Heart left ventricle (tissue), 16 donors: ENCODE measurements at places on chromosomes 6 and 20. TPM values are rescaled to one million over a fixed set of nuclear protein-coding genes. Genes with fewer than 3 reads are reported as not detected.

- no peak for DNase-seq
- peaks cover 11% of the 10 kb centered on the region for H3K4me1 ChIP-seq
- H3K27ac ChIP-seq = no peak overlapping the region
- no peak overlapping the region for H3K4me3 ChIP-seq
- no peaks in the 10 kb centered on the region for H3K36me3 ChIP-seq
These were observed 3.7 kb upstream of the RAET1E start for GRCh38 chr6:149901444-149902140.

GRCh38 chr6:108250240-108250866 is 10.5 kb downstream of the SNX3 start:
- DNase-seq = no peak
- H3K27me3 ChIP-seq = no peaks in the 10 kb centered on the region
- peaks cover 12% of the 10 kb centered on the region for H3K36me3 ChIP-seq
- no peak overlapping the region for H3K27ac ChIP-seq
- peaks cover 37% of the 10 kb centered on the region for H3K4me1 ChIP-seq

DNA sequence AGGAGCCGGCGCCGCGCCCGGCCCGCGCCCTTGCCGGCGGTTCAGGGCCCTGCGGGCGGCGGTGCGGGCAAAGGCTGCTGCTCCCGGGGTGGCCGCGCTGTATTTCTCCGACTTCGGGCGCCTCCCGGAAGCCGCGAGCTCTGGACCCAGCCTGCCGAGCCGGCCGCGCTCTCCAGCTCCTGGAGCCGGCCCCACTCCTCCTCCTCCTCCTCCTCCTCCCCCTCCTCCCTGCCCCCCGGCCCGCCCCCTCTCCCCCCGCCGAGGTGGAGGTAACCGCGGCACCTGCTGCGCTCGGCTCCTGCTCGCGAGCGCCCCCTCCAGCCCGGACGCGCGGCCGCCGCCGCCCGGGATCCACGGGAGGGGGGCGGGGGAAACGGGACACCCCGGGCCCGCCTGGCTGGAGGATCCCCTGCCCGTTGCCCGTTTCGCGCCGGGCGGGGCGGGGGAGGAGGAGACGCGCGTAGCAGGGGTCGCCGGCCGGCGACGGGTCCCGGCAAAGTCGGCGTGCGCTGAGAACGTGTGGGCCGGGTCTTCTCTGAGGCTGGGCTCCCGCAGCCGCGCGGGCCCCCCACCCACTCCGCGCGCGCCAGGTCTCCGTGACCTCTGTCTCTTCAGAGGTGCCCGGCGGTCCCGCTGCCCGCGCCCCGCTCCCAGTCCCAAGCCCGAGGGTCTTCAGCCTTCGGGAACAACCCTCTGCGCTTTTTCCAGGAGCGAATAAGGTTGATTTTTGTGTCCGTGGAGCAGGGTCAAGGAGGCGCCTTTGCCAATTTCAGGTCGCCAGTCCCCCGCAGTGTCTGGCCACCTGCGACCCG is at the start of gene SLC22A23:
Gene SLC22A23 (minus strand): TSS at position 153 of the 812 bp plus-strand sequence. CDS start 491 bp downstream, outside the sequence.
- H3K27me3 ChIP-seq = peaks cover 60% of the 10 kb centered on the region
- no peaks in the 10 kb centered on the region for H3K36me3 ChIP-seq
- peak within 1 kb of the TSS; percentile 63 for H3K4me3 ChIP-seq
- peak; percentile 76 for DNase-seq

CALHM5 gene
- total RNA-seq = 3.0 TPM

DNA sequence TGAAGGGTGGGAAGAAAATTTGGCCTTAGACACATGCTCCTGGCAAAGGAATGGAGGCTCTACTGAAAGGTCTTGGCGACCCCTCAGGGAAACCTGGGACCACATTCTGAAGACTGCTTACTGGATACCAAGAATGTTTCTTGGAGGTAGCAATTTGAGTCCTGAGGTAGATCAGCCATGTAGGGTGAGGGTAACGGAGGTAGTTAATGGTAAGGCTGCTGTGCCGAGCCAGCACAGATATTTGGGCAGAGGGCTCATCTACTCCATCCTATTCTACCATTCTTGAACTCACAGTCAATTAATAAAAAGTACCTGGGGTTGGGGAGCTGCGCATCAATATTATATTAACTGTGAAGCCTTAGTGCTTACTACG is 401 bp upstream of the PHF3 start:
- H3K27ac ChIP-seq = peak overlapping the region; percentile 89
- no peaks in the 10 kb centered on the region for H3K36me3 ChIP-seq
- peak overlapping the region; percentile 95 for H3K4me3 ChIP-seq
- DNase-seq = no peak

GRCh38 chr6:14818422-14818884 is 427.4 kb upstream of the JARID2 start:
- no peaks in the 10 kb centered on the region for H3K27me3 ChIP-seq
- no peak overlapping the region for H3K4me3 ChIP-seq
- H3K36me3 ChIP-seq = no peaks in the 10 kb centered on the region
- H3K4me1 ChIP-seq = no peaks in the 10 kb centered on the region
- DNase-seq = peak; percentile 35

DNA sequence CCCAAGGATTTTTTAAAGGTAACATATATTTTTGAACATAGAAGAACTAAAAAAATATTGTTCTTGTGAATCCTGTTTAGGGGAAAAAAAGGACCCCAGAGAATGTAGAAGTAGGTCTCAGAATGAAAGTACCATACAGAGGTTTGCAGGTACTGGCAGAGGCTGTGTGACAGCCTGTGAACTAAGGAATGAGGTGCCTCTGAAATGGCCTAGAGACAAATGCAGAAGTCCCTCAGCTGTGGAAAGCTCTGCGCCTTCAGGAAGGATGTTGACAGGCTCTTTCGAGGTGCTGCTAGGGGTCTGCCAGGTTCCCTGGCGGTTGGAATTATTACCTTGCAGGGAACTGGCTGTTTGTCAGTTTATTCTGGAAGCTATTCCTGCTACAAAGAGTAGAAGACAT is 8.6 kb upstream of the TUBB2B start:
- peaks cover 17% of the 10 kb centered on the region for H3K27me3 ChIP-seq
- peaks cover 4% of the 10 kb centered on the region for H3K4me1 ChIP-seq
- DNase-seq = no peak
- H3K27ac ChIP-seq = no peak overlapping the region

GRCh38 chr6:170221753-170222400 is 69.0 kb downstream of the DLL1 start:
- H3K27me3 ChIP-seq = no peaks in the 10 kb centered on the region
- peaks cover 8% of the 10 kb centered on the region for H3K4me1 ChIP-seq
- H3K4me3 ChIP-seq = no peak overlapping the region
- H3K27ac ChIP-seq = no peak overlapping the region
- peak; percentile 23 for DNase-seq

DNA sequence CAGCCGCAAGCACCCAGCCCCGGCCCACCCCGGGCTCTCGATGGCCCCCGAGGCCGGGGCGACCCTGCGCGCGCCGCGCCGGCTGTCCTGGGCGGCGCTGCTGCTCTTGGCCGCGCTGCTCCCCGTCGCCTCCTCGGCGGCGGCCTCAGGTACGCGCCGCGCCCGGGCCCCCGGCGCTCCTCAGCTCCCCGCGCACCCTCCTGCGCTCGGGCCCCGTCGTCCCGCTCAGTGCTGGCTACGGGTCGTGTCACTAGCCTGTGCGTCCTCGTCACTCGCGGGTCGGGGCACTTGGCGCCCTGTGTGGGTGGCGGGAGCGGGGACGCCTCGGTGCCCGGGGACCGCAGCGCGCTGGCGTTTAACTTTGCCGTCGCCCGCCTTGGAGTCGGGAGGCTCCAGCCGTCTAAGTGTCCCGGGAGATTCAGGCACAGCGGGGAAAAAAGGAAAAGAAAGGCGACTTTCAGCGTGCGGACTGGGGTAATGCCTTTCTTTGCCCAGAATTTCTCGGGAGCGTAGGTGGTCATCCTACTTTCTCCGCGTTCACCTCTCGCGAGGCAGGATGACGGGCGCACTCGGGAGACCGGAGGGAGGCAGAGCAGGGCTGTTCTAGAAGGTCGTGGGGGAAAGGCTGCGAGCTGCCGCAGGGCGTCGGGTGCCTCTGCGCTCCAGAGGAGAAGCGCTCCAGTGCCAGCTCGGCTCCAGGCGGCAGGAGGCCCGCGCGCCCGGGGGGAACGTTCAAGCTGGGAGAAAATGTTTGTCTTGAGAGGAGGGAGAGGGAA is 545 bp downstream of the FNDC1 start:
- no peak for DNase-seq
- peaks cover 6% of the 10 kb centered on the region for H3K4me1 ChIP-seq
- peaks cover 12% of the 10 kb centered on the region for H3K27me3 ChIP-seq
- H3K27ac ChIP-seq = peak overlapping the region; percentile 24
- peak overlapping the region; percentile 57 for H3K4me3 ChIP-seq

DNA sequence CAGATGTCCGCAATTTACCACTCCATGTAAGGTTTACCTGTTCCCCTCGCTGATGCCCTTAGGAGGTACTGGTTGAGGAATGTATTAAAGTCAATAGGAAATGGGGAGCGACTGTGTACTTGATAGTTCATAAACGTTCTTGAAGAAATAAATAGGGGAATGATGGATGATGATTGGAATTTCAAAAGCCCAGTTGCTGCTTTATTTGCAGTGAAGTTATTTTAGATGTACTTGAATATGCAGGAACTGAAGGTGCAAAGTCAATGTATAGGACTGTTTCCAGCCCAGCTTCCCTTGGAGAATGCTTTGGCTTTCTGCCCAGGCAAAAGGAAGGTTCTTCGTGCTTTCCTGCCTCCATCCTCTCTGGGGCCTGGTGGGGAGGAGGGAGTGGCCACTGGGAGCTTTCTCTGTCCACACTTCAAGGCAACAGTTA is 19.8 kb downstream of the ADGRF5 start:
- H3K27me3 ChIP-seq = no peaks in the 10 kb centered on the region
- H3K27ac ChIP-seq = peak overlapping the region; percentile 44
- peaks cover 28% of the 10 kb centered on the region for H3K36me3 ChIP-seq
- DNase-seq = peak; percentile 51
- no peak overlapping the region for H3K4me3 ChIP-seq
- H3K4me1 ChIP-seq = peaks cover 59% of the 10 kb centered on the region

RNF8 gene
- 15.9 TPM for total RNA-seq

GPR6 gene
- not detected for total RNA-seq

GRCh38 chr6:127818149-127818548 is 82.7 kb downstream of the THEMIS start:
- peaks cover 12% of the 10 kb centered on the region for H3K27me3 ChIP-seq
- no peak for DNase-seq
- no peaks in the 10 kb centered on the region for H3K4me1 ChIP-seq
- no peak overlapping the region for H3K4me3 ChIP-seq

CST2 gene
- total RNA-seq = not detected

GRCh38 chr20:31859266-31859997 is 10.9 kb downstream of the DUSP15 start:
- H3K27ac ChIP-seq = no peak overlapping the region
- peaks cover 2% of the 10 kb centered on the region for H3K27me3 ChIP-seq
- H3K4me3 ChIP-seq = no peak overlapping the region
- DNase-seq = no peak

- no peaks in the 10 kb centered on the region for H3K36me3 ChIP-seq
- no peak for DNase-seq
- H3K4me1 ChIP-seq = no peaks in the 10 kb centered on the region
- H3K4me3 ChIP-seq = no peak overlapping the region
- no peak overlapping the region for H3K27ac ChIP-seq
These were observed 34.2 kb upstream of the MDGA1 start for GRCh38 chr6:37731888-37732287.
